ENCODE measurements at places on chromosomes 2 and 18.

DNA sequence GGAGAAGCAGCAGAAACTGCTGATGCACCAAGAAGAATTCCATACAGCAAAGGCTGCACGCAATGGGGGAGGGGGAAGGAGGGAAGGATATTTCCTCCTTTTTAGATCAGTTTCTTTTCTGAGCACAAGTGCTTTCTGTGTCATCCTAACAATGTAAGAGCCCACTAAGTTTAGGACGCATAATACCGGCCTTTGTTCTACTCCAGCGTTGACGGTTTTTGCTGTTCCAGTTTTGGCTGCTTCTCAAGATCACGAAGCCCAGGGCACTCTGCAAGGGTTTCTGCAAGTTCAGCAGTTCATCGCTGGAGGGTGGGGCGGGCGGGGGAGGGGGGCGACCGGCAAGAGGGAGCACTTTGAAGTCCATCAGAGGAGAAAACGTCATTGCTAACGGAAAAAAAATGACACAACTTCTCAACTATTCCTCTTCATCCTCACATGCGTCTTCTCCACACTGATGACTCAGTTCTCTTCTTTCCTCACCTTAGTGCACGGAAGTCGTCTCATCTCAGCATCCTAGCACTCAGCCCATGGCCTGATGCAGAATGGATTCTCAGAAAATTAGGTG, 8.7 kb downstream of the FAM178B start:
- ATAC-seq: no peak

GRCh38 chr2:151688719-151689118, 45.6 kb downstream of the NEB start:
- no peak for ATAC-seq

DNA sequence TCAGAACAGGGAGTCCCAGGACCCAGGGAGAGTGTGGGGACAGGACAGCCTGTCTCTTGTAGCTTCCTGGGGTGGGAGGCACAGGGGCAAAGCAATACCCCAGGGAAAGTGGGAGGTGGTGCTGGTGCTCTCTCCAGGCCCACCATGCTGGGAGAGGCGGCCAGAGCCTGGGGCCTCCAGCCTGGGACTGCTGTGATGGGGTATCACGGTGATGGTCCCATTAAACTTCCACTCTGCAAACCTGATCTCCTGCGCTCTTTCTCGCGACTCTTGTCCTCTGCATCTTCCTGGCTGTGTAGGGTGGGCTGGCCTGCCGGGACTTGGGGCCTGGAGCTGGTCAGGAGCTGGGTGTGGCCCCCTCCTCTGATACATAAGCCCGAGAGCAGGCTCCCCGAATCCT, 8.0 kb upstream of the CAPN10 start:
- no peak for ATAC-seq

GRCh38 chr2:62774555-62775366, 69.2 kb downstream of the EHBP1 start:
- ATAC-seq: peak; percentile 85

DNA sequence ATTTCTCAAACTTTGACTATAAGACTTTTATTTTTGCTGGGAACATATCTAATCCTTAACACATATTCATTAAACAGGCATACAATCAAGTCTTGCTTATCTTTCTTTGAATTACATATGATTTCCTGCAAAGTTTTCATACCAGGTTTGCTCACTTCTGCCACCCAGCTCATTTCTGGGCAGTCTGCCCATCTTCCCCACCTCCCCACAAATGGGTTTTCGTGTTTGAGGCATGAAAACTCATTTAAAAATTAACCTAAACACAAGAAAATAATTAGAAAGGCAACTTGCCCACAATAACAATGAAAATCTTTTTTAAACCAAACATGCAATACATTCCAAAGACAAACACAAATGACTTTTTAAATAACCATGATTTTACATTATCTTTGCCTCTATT, 3.4 kb downstream of the CHST9 start:
- ATAC-seq: no peak

GRCh38 chr2:121245120-121245820, 39.7 kb downstream of the TFCP2L1 start:
- no peak for ATAC-seq

- ATAC-seq: no peak
Observed at GRCh38 chr18:59109375-59109774, 30.3 kb upstream of the SEC11C start.
